IMR-90 (cell line): ENCODE measurements at places on chromosomes 7 and 10. TPM values are rescaled to one million over a fixed set of nuclear protein-coding genes. Genes with fewer than 3 reads are reported as not detected.

GRCh38 chr7:107643407-107643806 lies 17.2 kb upstream of the SLC26A4 start:
- peak; percentile 78 for DNase-seq

DNA sequence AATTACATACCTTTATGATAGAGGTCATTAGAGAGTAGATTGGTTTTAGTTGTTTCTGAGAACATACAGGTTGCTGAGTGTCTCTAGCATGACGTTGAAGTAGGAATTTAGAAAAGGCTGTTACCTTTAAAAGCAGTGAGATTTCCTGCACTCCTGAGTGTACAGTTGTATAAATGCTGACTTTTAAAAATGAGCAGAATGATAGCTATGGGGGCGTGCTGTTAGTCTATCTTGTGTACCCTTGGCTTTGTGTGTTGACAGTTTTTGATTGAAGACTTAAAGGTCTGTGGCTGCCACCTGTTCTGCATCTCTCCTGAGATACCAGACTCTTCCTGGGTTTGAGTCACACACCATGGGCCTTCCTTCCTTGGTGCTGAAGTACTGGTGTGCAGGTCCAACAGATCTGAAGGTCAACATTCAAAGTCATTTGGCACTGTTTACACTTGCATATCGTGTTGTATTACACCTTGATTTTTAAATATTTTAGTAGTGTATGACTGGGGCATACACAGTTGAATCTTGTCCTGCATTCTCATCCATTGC lies 23.8 kb downstream of the DNAJB6 start:
- DNase-seq: no peak

- no peak for DNase-seq
Observed at GRCh38 chr10:30432622-30433305, 1.2 kb upstream of the MAP3K8 start.

DNA sequence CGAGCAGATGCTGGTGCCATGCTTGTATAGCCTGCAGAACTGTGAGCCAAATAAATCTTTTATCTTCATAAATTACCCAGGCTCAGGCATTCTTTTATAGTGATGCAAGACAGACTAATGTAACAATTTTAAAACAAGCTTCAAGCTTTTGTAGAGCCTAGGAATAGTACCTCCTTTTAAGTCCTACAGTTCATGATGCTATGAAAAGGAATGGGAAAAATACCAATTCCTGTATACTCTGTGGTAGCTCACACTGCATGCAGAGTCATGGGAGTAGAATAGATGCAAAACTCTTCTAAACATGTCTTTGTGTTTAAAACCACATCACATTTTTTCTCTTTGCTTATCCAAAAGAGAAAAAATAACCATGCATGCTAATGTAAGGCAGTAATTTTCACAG lies 66.6 kb upstream of the WNT16 start:
- DNase-seq: peak; percentile 64

GRCh38 chr10:23826421-23826820 lies 382.5 kb upstream of the KIAA1217 start:
- no peak for DNase-seq

- no peak for DNase-seq
Observed at GRCh38 chr10:4001811-4002210, 216.8 kb upstream of the KLF6 start.

DNA sequence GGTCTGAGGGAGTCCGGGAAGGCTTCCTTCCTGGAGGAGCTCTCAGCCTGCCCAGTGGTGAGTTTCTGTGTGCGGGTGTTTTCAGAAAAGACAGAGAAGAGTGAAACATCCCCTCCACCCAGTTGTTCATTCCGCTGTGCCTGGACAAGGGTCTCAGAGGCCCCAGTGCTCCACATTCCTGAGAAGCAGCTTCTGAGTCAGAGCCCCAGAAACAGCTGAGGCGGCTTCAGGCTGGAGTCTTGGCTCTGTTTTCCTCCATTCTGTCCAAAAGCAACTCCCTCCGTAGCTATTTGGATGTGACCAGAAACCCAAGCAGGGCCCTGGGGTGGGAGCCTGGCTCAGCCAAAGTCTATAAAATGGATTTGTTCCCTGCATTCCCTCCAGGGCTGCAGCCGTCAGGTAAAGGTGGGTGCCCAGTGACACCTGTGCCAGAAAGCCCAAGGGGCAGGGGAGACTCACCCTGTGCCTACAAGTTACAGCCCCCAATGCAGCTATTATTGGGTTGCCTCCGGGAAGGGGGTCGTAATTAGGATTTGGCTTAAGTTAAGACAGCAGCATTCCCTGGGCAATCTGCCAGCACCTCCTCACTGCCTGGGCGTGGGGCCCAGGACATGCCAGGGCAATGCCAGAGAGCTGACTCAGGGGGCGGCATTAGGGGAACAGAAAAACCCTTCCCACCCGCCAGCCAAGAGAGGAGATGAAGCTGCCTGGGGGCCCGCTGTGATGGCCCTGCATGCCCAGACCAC lies 13.1 kb upstream of the CAMK2G start:
- DNase-seq: peak; percentile 86

- no peak for DNase-seq
Observed at GRCh38 chr7:69193061-69193460, 405.2 kb upstream of the AUTS2 start.

DNA sequence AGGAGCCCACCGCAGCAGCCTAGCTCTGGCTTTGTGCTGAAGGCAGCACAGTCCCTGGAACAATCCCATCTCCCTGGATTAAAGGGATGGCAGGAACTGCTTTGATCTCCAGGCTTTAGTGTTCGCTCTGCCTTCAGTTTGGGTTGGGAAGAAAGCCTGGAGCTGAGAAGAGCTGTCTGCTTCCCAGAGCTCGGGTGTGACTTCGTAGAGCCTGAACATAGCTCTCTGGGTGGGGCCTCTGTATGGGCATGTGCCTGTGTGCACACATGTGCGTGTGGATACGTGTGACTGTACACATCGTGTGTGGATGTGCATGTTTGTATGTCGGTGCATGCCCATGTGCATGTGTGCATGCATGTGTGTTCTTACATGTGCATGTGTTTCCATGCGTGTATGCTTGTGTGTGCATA lies 8.7 kb downstream of the ADCY1 start:
- no peak for DNase-seq

DNA sequence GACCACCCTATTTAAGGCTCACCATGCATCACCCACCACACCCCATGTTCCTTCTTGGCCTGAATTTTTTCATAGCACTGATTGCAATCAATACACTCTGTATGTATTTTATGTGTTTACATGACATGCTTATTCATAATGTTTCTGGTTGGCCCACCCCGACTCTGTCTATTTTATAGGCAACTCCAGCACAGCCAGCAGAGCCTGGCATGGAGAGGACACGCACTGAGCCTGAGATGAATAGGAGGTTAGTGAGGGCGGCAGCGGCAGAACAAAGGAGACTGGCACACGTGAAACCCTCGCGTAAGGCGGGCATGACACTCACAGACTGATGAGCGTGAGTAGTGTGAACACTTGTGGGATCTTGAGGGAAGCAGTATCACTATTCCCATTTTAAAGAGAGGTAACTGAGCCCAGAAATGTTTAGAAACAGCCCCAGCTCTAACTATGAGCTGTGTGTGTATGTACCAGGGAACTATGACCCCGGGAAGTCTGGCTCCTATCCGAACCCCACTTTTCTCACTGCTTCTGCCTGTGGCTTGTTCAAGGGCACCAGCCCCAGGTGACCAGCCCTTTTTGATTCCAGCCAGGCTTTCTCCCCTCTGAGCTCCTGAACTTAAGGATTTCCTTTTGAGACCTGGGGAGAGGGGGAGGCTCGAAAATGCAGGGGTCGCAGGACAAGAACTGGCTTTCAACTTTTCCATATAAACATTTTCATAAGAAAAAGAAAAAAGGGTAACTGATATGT lies 113.3 kb downstream of the ARHGAP22 start:
- no peak for DNase-seq

- no peak for DNase-seq
Observed at GRCh38 chr10:51642581-51642980, 56.8 kb downstream of the CSTF2T start.

DNA sequence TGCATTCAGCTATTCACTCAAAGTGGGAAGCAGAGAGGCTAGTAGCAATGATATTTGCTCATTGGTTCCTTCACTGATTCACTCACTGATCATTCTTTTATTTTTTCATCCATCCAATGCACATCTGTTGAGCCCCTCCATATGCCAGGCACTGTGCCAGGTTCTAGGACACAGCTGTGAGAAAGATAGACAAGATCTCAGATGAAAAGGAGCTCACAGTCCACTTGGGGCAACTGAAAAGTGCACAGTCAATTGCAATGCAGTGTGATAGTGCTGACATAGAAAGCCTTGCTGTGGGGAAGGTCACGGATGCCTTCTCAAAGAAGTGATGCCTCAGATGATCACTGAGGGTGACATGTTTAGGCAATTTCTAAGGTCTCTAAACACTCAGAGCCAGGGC lies 262.3 kb downstream of the PTEN start:
- no peak for DNase-seq

DNA sequence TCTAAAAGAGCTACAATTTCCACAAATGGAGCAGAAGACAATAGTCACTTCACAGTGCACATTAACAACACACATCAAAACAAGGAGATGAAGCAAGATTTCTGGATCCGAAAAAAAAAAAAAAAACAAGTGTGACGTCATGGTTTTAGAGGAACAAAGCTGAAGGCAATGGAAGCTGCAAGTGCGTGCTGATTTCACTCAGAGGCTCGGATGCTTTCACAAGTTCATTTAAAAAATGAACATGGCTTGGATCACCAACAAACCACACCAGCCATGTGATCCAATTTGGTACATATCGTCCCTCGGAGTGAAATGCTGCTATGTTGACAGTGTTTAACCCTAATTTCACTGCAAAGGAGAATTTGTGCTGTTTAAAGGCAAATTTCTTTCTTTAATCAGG lies 337.0 kb upstream of the PRKCQ start:
- DNase-seq: no peak

GRCh38 chr10:88157981-88158465 lies 294.6 kb downstream of the PTEN start:
- peak; percentile 96 for DNase-seq

DNA sequence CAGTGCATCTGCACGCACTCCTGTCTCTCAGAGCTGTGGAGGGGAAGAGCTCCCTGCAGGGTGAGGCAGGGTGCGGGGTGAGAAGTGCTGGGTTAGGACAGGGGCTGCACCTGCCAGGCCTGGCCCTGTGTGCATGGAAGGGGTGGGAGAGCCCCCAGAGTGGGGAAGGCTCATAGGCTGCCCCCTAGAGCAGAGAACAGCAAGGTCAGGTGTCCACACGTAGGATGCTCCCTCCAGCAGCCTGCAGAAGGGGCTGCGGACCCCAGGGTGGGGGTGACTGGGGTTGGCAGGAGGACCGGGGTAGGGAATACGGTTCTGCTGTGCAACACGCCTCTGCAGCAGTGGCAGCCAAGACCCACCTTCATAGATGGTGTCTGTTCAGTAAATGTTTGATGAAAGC lies 208.6 kb downstream of the PTPRN2 start:
- no peak for DNase-seq

DNA sequence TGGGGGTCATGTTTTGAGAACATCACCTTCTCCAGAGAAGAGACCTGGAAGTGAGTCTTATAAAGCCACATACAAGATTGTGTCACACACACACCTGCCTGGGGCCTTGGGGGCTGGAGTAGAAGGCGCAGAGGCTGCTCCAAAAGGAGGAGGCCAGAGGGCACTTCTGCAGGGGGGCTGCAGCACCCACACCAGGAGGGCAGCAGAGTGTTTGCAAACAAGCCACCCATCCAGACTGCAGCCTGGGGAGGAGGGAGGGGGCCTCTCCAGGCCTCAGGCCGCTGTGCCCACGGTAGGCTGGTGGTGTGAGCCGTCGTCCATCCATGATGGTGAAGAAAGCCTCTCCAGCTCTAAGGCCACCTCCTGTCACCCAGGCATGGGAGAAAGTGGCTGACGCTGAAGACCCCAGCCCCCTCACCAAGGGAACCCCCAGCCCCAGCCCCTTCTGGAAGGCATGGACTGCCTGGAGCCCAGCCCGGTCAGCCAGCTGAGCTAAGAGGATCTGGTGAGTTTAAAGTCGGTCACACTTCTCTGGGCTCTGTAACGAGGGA lies 77.5 kb downstream of the FOXL3 start:
- DNase-seq: no peak

- DNase-seq: no peak
Observed at GRCh38 chr10:86178401-86179152, 188.0 kb downstream of the GRID1 start.

- no peak for DNase-seq
Observed at GRCh38 chr10:107028236-107028635, 136.3 kb downstream of the SORCS1 start.

- no peak for DNase-seq
Observed at GRCh38 chr10:45416603-45417002, 42.6 kb downstream of the ALOX5 start.

GRCh38 chr7:75617634-75618234 lies 121.0 kb downstream of the HIP1 start:
- no peak for DNase-seq

- DNase-seq: no peak
Observed at GRCh38 chr10:12622691-12623090, 273.3 kb downstream of the CAMK1D start.

DNA sequence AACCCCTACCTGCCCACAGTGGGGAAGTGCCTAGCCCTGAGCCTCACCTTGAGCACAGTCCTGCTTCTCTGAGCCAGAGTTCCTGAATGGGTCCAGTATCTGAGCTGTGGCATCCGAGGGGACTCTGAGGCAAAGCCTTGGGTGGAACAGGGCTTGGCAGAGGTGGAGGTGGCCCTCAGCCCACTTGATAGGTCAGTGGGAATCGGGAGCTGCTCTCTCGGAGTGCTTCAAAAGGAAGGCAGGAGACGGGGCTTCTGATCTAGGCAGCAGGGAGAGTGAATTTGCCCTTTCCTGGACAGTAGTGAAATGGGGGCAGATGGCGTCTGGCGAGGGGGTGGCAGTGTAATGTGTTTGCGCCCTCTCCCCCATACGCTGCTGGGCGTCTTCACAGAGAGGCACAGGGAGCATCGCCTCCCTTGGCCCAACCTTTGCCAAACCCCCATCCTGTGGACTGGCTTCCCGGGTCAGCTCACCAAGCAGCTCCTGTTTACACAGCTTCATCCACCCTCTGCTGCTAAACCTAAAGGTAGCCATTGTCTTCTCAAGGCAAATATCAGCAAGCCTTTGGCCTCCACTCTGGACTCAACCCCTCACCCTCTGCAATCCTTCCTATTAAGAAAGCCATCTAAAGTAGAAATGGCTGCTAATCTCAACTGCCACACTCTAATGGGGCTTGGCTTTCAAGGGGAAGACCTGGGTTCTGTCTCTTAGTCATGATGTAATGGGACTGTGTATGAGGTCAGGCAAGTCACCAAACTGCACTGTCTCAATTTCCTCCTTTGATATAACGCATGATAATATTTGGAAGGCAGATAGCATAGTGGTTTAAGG lies 21.1 kb upstream of the VDAC2 start:
- DNase-seq: no peak

- no peak for DNase-seq
Observed at GRCh38 chr7:138845711-138846110, 47.7 kb upstream of the ATP6V0A4 start.

The CLRN3 gene
- not detected in 2 replicates for total RNA-seq

The TEX36 gene
- not detected in 2 replicates for total RNA-seq

The RAMP3 gene
- total RNA-seq: not detected in 2 replicates

The CYP2C19 gene
- not detected in 2 replicates for total RNA-seq

The C10orf53 gene
- not detected in 2 replicates for total RNA-seq

The PSAP gene
- total RNA-seq: 216 and 221 TPM in 2 replicates

The PLXDC2 gene
- total RNA-seq: 5.0 and 6.1 TPM in 2 replicates

The CDHR3 gene
- total RNA-seq: 1.6 and 1.7 TPM in 2 replicates

The SLC26A4 gene
- total RNA-seq: 0.56 and 1.1 TPM in 2 replicates

The CALML3 gene
- total RNA-seq: not detected in 2 replicates
